ENCODE measurements at places on chromosomes 13 and 19. TPM values are rescaled to one million over a fixed set of nuclear protein-coding genes. Genes with fewer than 3 reads are reported as not detected.

GRCh38 chr13:27830010-27830409, 37.7 kb downstream of the GSX1 start:
- H3K4me1 ChIP-seq: peaks cover 12% of the 10 kb centered on the region
- H3K4me3 ChIP-seq: no peak overlapping the region
- peaks cover 17% of the 10 kb centered on the region for H3K27me3 ChIP-seq

DNA sequence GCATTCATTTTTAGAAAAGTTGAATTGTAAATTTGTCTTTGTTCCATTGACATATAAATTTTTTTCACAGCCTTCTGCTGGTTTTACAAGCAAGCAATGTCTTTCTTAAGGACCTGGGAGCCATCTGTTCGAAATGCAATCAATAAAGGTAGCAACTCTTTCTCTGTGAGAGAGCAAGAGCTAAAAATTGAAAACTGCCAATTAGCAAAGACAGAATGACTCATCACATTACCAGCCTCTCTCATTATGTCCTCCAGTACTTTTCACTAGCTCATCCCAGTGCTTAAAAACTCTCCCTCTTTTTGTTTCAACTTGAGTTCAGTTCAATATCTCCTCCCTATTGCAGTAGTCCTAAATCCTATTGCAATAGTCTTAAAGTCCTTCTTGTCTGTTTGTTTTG, 760.7 kb upstream of the SLITRK6 start:
- H3K27ac ChIP-seq: no peak overlapping the region
- no peaks in the 10 kb centered on the region for H3K36me3 ChIP-seq
- H3K27me3 ChIP-seq: no peaks in the 10 kb centered on the region
- H3K4me3 ChIP-seq: no peak overlapping the region

SYT3 gene
- polyA plus RNA-seq: 0.31 TPM

DNA sequence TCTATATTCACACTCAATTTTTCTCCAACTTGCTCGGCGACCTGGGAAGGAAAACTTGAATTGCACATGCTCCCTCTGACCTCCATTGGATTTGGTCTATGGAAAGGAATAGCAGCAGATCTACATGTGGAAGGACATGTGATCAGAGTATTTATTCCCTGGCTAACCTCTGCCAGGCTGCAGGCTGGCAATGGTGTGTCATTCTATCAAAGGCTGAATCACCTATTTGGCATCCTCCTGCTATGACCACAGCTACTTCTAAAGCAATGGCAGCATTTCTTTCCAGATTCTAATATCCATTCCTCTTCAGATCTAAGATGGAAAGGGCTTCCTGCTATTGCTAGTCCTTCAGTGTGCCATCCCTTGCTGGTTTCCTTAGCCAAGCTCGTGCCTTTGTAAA, 144.3 kb upstream of the FREM2 start:
- no peak overlapping the region for H3K4me3 ChIP-seq
- no peaks in the 10 kb centered on the region for H3K4me1 ChIP-seq
- no peaks in the 10 kb centered on the region for H3K27me3 ChIP-seq
- no peak overlapping the region for H3K27ac ChIP-seq
- H3K36me3 ChIP-seq: no peaks in the 10 kb centered on the region

DNA sequence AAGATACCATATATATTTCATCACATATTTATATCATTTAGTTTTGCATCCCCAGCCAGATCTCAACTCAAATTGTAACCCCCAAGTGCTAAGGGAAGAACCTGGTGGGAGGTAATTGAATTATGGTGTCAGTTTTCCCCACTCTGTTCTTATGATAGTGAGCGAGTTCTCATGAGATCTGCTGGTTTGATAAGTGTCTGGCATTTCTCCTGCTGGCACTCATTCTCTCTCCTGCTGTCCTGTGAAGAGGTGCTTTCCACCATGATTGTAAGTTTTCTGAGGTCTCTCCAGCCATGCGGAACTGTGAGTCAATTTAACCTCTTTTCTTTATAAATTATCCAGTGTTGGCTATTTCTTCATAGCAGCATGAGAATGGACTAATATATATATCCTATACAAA, 462.5 kb upstream of the SLITRK5 start:
- no peak for DNase-seq
- no peak overlapping the region for H3K4me3 ChIP-seq
- H3K27ac ChIP-seq: no peak overlapping the region

DNA sequence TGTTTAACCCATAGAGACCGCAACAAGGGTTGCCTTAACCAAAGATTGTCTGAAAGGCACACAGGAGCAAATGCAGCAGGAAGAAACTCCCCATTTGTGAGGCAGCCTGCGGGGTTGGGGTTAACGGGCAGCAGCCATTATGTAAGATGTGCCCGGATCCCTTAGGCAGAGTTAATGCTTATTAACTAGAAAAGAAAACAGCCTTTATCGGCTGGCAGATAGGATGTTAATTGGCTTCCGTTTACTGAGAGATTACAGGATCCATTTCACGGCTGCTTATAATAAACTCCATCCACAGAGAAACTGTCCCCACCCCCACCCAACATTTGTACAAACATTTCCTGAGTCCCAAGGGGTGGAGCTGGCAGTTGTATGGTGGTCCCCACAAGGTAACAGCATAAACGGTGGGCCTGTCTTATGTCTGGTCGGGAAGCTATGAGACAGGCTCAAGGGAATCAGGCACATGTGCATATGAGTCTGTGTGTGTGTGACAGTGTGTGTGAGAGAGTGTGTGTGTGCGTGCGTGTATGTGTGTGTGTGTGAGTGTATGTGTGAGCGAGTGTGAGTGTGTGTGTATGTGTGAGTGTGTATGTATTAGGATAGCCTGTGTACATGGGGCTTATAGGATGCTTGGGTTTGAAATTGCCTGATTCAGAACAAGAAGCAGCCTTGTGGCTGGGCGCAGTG, 10.5 kb downstream of the SLC25A42 start:
- no peak overlapping the region for H3K27ac ChIP-seq
- no peaks in the 10 kb centered on the region for H3K36me3 ChIP-seq
- H3K4me1 ChIP-seq: no peaks in the 10 kb centered on the region
- H3K27me3 ChIP-seq: no peaks in the 10 kb centered on the region
- DNase-seq: no peak

PSG7 gene
- not detected for polyA plus RNA-seq

GRCh38 chr19:13932911-13933393, 5.3 kb downstream of the PODNL1 start:
- H3K27me3 ChIP-seq: peaks cover 26% of the 10 kb centered on the region
- no peak overlapping the region for H3K27ac ChIP-seq
- H3K4me3 ChIP-seq: no peak overlapping the region
- H3K4me1 ChIP-seq: no peaks in the 10 kb centered on the region
- no peak for DNase-seq

- H3K27me3 ChIP-seq: no peaks in the 10 kb centered on the region
- H3K4me3 ChIP-seq: no peak overlapping the region
- no peak for DNase-seq
- H3K27ac ChIP-seq: no peak overlapping the region
- no peaks in the 10 kb centered on the region for H3K4me1 ChIP-seq
Observed at GRCh38 chr13:84431646-84432045, 549.4 kb upstream of the SLITRK1 start.

- DNase-seq: no peak
- no peak overlapping the region for H3K27ac ChIP-seq
- no peaks in the 10 kb centered on the region for H3K36me3 ChIP-seq
- H3K4me3 ChIP-seq: no peak overlapping the region
Observed at GRCh38 chr13:24734950-24735349, 29.0 kb upstream of the RNF17 start.

ZNF253 gene
- polyA plus RNA-seq: 27.6 TPM

DNA sequence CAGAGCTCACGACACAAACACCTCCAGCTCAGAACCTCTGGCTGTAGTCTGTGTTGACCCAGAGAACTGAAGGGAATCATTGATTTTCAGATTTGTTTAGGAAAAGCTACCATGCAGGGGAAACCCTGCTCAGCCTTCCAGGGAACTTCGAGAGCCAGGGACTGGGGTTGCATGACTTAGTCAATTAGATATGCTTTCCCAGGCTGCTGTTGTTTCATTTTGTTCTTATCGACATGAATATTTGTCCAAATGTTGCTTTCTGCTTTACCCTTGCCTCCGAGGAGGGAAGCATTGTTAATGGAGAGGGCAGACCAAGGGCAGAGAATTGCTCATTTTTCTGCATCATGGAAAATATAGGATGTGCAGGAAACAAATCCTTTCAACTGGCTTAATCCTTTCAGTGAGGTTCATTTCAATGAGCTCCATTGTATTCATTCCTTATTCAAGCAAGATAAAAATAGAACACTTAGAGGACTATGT, 82.5 kb downstream of the KLF5 start:
- H3K27me3 ChIP-seq: no peaks in the 10 kb centered on the region
- no peak for DNase-seq
- H3K36me3 ChIP-seq: no peaks in the 10 kb centered on the region
- H3K4me1 ChIP-seq: no peaks in the 10 kb centered on the region

ZSCAN18 gene
- 78.0 TPM for polyA plus RNA-seq

RHPN2 gene
- 5.3 TPM for polyA plus RNA-seq

- DNase-seq: no peak
- no peaks in the 10 kb centered on the region for H3K36me3 ChIP-seq
- H3K4me1 ChIP-seq: peaks cover 6% of the 10 kb centered on the region
- no peaks in the 10 kb centered on the region for H3K27me3 ChIP-seq
- no peak overlapping the region for H3K27ac ChIP-seq
Observed at GRCh38 chr13:37617173-37617572, 18.6 kb upstream of the POSTN start.
